ENCODE measurements at places on chromosomes 2 and 18. TPM values are rescaled to one million over a fixed set of nuclear protein-coding genes. Genes with fewer than 3 reads are reported as not detected.

- peak; percentile 63 for DNase-seq
Observed at GRCh38 chr18:48719974-48720654, 181.3 kb downstream of the CTIF start.

DNA sequence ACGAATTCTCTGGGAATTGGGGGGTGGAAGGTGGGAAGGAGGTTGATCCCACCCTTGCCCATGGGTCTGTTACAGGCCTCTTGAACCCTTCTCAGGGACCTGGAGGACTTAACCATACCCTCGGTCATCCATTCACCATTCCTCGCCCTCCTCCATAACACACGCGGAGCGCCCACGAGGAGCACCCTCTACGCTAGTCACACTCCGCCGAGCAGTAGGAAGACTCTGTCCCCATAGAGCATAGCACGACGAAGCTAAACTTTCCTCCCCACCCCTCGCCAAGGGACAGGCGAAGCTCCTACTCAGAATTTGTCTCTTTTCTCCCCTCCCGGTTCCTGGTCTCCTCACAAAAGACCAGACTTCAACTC lies 611 bp upstream of the ITSN2 start:
- no peak for DNase-seq

MAL gene
- not detected for polyA plus RNA-seq

GRCh38 chr2:129610766-129611165 lies 368.7 kb upstream of the RAB6C start:
- no peak for DNase-seq

- no peak for DNase-seq
Observed at GRCh38 chr2:8433390-8433789, 248.5 kb upstream of the ID2 start.

CNNM4 gene
- polyA plus RNA-seq, result 5.5 TPM

TMEM178A gene
- polyA plus RNA-seq, result 0.60 TPM

GRCh38 chr18:64037812-64038414 lies 68.0 kb downstream of the SERPINB8 start:
- peak; percentile 70 for DNase-seq

DNA sequence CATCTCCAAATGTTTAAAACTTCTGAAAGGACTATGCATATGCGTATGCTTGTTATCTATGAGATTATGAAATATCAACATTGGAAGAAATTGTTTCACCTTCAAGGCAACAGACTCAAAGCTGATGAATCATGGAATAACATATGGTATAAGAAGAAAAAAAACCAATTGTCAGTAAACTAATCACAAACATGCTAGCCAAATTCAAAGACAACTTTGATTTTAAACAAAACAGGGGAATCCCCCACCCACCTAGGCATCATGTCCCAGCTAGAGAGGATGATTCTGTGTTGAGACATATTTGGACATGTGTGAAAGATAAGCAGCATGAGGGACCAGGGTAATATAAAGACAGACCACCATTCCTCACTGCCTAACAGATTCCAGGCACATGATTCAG lies 147.7 kb downstream of the WDPCP start:
- DNase-seq, result no peak

DNA sequence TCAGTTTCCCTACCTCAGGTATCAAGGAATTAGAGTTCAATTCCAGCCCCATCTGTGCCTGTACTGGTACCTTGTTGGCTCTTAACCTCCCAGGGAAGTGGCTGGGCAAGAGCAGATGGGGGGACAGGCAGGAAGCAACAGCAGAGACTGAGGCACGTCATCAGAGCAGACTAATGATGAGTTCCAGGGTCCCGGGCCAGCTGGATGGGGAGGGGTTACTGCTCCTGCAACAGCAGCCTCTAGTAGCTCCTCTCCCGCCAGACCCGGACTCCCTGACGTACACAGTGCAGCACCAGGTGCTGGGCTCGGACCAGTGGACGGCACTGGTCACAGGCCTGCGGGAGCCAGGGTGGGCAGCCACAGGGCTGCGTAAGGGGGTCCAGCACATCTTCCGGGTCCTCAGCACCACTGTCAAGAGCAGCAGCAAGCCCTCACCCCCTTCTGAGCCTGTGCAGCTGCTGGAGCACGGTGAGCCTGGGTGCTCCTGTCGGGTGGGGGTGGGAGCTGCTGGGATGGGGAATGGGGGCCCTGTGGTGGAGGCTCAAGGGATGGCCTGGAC lies 26.0 kb upstream of the GMPPA start:
- no peak for DNase-seq

UXS1 gene
- polyA plus RNA-seq, result 55.9 TPM

- DNase-seq, result no peak
Observed at GRCh38 chr2:195490319-195490718, 166.7 kb upstream of the SLC39A10 start.

DNA sequence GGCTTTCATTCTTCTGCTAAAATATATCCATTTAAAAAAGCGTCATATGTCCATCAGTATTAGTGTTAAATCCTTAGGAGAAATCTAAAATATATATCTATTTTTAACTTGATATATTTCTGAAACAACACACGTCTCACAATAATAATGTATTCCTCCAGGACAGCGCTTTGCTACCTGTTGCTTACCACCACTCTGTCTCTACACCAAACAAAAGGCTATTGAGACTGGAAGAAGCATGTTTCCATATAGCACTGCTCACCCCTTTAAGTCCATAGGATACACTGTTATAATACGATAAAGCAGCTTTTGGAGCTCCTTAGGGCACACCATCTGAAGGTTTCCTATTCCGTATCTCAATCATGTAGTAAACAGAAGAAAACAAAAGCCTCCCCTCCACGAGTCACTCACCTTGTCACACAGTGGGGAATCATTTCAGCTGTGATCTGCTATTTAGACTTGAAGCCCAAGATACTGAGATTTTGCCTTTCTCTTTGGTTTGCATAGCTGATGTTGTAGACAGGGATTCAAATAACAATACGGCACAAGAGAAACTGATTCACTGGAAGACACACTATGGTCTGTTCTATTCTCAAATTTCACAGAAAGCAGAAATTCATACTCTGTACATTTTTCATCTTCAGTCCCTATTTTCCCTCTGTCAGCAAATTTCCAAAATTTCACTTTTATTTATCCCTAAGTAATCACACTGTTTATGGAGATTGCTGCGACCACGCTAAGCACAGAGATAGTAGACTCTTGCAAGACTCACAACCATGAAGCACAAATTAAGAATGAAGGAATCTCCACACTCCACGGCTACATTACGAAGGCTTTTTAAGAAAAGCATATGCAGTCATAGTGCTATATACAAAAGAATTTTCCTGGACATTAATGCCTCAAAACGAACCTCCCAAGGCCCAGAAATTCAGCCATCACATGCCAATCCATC lies 187.1 kb downstream of the TCF4 start:
- no peak for DNase-seq

- peak; percentile 63 for DNase-seq
Observed at GRCh38 chr2:15385184-15385583, 175.9 kb downstream of the NBAS start.

MAB21L4 gene
- polyA plus RNA-seq, result not detected

DNA sequence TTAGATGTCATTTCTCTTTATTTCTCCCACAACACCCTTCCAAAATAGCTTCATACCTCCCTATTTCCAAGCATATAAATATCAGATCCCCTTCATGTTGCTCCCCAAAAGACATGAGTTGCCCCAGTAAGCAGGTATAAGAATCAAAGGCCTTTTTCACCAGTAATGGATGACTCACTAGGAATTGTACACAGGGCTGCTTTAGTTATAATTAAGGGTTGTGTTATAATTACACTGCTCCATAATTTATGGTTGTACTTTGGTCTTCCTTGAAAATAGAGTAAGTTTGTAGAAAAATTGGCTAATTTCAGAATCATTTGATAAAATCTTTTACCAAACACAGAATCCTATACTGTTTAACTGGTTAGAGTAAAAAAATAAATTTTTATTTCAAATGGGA lies 8.8 kb upstream of the AQP4 start:
- DNase-seq, result no peak

UCN gene
- 2.8 TPM for polyA plus RNA-seq

DNA sequence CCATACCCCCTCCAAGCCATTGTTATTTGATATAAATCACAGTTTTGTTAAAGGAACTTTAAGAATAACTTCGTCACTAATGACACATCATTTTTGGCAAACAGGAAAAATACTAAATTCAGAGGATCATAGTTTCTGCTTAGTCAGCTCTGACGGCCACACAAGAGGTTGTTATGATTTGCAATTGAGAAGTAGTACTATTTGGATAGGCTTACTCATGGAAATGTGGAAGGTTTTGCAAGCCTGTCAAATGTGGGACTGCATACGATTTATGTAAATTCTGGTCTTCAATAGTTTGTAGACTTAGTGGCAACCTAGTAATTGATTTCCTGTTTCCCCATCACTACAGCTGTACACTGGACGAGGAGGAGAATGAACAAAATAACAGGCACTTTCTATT lies 108.1 kb downstream of the ARHGEF33 start:
- DNase-seq, result no peak

- no peak for DNase-seq
Observed at GRCh38 chr2:231043796-231044195, 6.5 kb downstream of the C2orf72 start.

ALPG gene
- not detected for polyA plus RNA-seq

ANKRD30B gene
- polyA plus RNA-seq, result not detected
